ENCODE measurements at places on chromosomes 7 and 10.

- DNase-seq, result no peak
Observed at GRCh38 chr7:157440346-157441022, 103.7 kb downstream of the DNAJB6 start.

- DNase-seq, result peak; percentile 4
Observed at GRCh38 chr10:76245951-76246495, 814.6 kb downstream of the LRMDA start.

DNA sequence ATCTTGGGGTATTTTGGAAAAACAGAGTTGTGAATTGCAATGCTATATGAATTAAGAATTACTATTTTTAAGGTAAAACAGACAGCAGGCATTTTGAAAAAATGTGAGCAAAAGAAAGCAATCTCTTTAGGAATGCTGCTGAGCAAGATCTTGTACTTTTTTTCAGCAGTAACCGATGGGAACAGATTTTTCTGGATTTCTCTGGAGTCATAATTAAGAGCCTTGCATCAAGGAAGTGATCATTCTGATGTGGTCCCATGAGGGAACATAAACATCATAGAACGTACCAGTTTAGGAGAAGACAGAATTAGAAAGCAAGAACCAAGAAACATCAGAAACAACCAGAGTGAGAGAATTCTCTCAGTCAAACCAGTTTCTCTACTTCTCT is 157.0 kb upstream of the AGR3 start:
- DNase-seq, result peak; percentile 67

DNA sequence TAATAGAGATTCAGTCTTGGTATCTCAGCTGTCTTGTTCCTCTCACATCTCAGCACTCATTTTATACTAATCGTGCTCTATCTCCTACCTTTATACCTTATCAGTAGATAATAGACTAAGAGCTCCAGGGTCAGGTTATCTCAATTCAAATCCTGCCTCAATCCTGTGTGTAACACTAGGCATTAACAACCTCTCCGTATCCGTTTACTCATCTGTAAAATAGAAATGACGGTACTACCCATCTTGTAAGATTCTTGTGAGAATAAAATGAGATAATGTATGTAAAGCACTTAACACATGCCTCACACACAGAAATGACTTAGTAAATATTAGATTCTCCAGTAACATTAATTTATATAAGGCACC is 622 bp upstream of the P4HA1 start:
- no peak for DNase-seq

DNA sequence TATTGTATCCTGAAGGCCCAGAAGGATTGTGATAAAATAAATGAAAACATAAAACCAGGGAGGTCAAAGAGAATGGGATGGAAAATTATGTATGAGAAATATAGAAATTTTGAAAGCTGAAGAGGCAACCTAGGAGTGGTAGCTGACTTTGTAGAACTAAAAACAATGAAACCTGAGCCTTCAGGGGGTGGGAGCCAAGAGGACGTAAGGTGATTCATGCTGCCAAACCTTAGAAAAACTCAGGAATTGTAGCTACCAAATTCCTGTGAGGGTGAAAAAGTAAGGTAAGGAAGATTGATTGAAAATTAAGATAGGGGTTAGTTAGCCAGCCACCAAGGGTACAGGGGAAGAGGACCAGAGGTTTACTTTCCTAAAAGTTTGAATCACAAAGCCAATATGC is 213.2 kb downstream of the KCND2 start:
- DNase-seq, result no peak
